ENCODE measurements at places on chromosomes 2 and 18.

GRCh38 chr2:37575780-37576179 is 95.7 kb downstream of the CDC42EP3 start:
- DNase-seq, result no peak

DNA sequence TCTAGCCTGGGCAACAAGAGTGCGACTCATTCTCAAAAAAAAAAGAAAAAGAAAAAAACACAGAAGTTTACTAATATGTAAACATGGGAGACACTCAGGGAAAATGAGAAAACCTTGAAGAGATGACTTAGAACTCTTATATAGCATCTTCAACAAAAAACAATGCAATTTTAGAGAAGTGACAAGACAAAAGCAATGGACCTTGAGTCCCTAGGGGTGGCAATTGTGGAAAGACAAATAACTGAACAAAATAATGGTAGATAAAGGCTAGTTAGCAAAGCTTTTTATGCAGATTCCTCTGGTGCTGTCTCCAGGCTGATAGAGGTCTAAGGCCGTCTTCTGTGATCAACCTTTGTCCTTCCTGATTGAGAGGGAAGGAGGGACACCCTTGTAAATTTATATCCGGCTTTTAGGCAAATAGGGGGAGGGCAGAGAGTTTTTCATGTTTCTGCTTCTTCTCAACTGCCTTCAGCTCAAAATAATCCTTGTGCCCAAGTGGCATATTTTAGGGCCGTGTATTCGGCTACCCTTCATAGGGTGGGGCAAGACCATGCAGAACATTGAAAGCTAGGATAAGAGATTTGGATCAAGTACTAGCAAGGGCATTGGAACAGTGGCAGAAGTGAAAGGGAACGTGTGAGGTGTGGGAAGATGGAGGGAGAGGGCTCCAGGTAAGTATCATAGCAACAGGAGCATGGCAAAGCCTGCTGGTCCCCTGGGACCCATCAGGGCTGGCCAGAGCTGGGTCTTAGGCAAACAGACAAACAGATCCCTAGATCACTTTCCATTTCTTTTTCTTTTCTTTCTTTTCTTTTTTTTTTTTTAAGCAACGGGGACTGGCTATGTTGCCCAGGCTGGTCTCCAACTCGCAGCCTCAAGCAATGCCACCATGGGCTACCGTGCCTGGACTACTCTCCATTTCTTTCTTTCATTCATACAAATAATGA is 116.2 kb upstream of the STPG4 start:
- DNase-seq, result no peak

- no peak for DNase-seq
Measured at GRCh38 chr2:98710734-98711133, 20.2 kb downstream of the MGAT4A start.

GRCh38 chr2:85756822-85757435 is 3.1 kb downstream of the ATOH8 start:
- DNase-seq, result no peak

GRCh38 chr2:192978395-192978794 is 783.7 kb upstream of the TMEFF2 start:
- no peak for DNase-seq
